HCT116 (cell line): ENCODE measurements at places on chromosomes 3 and 15. TPM values are rescaled to one million over a fixed set of nuclear protein-coding genes. Genes with fewer than 3 reads are reported as not detected.

DNA sequence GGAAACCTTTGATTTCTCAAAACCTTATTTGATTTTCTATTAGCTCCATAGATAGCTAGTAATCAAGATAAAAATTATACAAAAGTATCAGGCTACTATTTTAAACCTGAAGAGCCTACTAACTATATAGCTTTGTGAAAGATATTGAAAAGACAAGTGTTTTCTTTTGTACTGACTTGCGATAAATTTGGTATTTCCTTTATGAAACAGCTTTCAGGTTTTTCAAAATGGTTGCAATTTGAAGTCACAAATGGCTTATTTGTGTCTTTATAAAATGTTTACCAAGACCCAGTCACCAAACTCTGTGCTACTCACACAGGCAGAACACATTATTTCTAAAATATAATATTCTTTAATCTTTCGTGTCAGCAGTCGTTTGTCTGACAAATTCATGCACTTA is 167.5 kb upstream of the ALCAM start:
- DNase-seq: no peak
- H3K4me1 ChIP-seq: no peaks in the 10 kb centered on the region
- H3K27ac ChIP-seq: no peak overlapping the region
- H3K36me3 ChIP-seq: no peaks in the 10 kb centered on the region
- H3K27me3 ChIP-seq: no peaks in the 10 kb centered on the region

Gene MYRIP
- 0.44 TPM for total RNA-seq

Gene CFAP20DC
- total RNA-seq: 2.9 TPM

- no peaks in the 10 kb centered on the region for H3K4me1 ChIP-seq
- no peak for DNase-seq
- no peak overlapping the region for H3K4me3 ChIP-seq
- H3K27me3 ChIP-seq: no peaks in the 10 kb centered on the region
Observed at GRCh38 chr3:118729546-118729945, 305.1 kb downstream of the IGSF11 start.

- H3K27me3 ChIP-seq: no peaks in the 10 kb centered on the region
- no peak overlapping the region for H3K4me3 ChIP-seq
- no peak overlapping the region for H3K27ac ChIP-seq
- no peak for DNase-seq
Observed at GRCh38 chr15:83283813-83284558, 478 bp downstream of the BNC1 start.

Gene PRSS50
- total RNA-seq: not detected

Gene MNS1
- total RNA-seq: 1.9 TPM

- no peaks in the 10 kb centered on the region for H3K36me3 ChIP-seq
- no peak for DNase-seq
Observed at GRCh38 chr3:156847752-156848448, 21.7 kb downstream of the LEKR1 start.

DNA sequence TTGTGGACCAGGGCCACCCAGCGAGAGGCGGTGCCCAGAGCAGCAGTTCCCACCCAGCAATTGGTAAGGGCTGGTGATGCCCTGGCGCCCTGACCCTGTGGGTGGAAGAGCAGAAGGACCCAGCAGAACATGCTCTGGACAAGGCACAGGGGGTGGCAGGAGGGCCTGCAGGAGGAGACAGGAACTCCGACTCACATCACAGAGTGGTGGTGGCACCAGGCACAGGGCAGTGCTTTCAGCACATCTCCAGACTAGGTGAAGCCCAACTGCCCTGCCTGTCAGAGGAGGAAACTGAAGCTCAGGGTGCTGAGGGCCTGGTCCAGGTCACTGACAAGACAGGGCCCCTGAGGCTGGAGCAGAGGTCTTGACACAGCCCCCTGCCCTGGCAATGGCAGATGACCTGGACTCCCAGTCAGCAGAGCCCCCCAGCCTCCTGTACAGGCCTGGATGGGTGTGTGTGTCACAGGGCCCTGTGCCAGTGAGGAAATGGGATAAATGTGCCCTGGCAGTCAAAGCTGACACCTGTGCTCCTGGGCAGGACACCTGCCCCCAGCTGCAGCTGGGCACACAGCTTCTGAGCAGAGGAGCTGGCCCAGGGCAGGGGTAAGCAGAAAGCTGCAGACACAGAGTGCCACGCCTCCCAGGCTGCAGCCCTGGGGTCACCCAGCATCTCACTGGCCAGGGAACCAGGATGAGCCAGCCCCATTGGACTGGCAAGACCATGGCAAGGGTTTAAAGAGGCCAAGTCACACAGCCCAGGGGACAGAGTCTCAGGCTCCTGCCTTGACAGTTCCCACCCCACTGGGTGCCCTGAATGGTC is 11.4 kb downstream of the KLF15 start:
- DNase-seq: no peak
- no peak overlapping the region for H3K27ac ChIP-seq
- H3K4me1 ChIP-seq: no peaks in the 10 kb centered on the region
- no peaks in the 10 kb centered on the region for H3K27me3 ChIP-seq
- no peak overlapping the region for H3K4me3 ChIP-seq

DNA sequence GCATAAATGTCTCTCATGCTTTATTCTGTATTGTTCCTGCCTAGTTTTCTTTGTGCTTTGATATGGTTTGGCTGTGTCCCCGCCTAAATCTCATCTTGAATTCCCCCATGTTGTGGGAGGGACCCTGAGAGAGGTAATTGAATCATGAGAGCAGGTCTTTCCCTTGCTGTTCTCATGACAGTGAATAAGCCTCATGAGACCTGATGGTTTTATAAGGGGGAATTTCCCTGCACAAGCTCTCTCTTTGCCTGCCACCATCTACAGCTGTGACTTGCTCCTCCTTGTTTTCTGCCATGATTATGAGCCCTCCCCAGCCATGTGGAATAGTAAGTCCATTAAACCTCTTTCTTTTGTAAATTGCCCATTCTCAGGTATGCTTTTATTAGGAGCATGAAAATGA is 1596.6 kb downstream of the SI start:
- H3K4me1 ChIP-seq: no peaks in the 10 kb centered on the region
- H3K36me3 ChIP-seq: no peaks in the 10 kb centered on the region
- no peaks in the 10 kb centered on the region for H3K27me3 ChIP-seq
- H3K4me3 ChIP-seq: no peak overlapping the region
- DNase-seq: no peak

Gene TRIM42
- total RNA-seq: not detected

- no peak overlapping the region for H3K27ac ChIP-seq
- H3K4me3 ChIP-seq: no peak overlapping the region
- no peak for DNase-seq
- H3K4me1 ChIP-seq: no peaks in the 10 kb centered on the region
- H3K27me3 ChIP-seq: peaks cover 9% of the 10 kb centered on the region
Observed at GRCh38 chr3:40930756-40931155, 268.5 kb upstream of the CTNNB1 start.

DNA sequence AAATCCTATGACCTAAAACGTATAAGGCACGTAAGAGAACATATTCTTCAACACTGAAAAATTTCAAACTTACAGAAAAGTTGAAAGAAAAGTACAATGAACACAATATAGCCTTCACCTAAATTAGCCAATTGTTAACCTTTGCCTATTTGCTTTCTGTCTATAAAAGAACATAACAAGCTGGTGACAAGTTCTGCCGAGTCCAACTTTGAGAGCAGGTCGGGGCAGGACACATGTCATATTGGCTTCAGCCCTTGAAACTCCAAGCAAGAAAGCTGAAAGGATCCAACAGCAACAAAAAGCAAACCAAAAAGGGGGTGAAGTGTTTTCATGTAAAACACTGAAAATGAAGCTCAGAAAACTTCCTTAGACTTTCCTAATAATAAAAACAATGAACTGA is 59.1 kb downstream of the TBC1D2B start:
- H3K4me3 ChIP-seq: no peak overlapping the region
- H3K36me3 ChIP-seq: peaks cover 5% of the 10 kb centered on the region; the same call in 1 of the 2 replicates
- no peak for DNase-seq
- no peaks in the 10 kb centered on the region for H3K27me3 ChIP-seq
- H3K4me1 ChIP-seq: no peaks in the 10 kb centered on the region

- H3K27ac ChIP-seq: no peak overlapping the region
- H3K4me3 ChIP-seq: no peak overlapping the region
- no peaks in the 10 kb centered on the region for H3K4me1 ChIP-seq
- H3K36me3 ChIP-seq: peaks cover 5% of the 10 kb centered on the region; the same call in 1 of the 2 replicates
- H3K27me3 ChIP-seq: no peaks in the 10 kb centered on the region
- DNase-seq: no peak
Observed at GRCh38 chr15:22966321-22967083, 13.7 kb downstream of the CYFIP1 start.

DNA sequence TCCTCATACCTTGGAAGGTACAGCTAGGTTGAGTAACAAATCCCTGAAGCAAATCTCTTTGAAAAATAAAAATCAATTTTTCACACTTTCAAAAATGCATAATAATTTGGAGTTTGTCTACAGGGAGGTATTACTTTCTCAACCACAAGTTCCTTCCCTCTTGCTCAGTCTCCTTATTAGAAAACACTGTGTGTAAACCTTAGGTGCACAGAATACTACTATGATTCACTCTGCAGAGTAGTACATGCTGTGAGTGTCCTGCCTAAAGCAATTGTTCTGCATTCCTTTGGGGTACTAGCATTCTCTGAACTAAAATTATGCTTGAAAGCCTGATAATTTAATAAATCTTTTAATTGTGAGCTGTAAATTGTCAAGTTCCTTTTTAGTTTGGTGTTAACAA is 115.9 kb upstream of the EPHA3 start:
- H3K4me1 ChIP-seq: no peaks in the 10 kb centered on the region
- DNase-seq: no peak
- H3K4me3 ChIP-seq: no peak overlapping the region
- no peak overlapping the region for H3K27ac ChIP-seq

DNA sequence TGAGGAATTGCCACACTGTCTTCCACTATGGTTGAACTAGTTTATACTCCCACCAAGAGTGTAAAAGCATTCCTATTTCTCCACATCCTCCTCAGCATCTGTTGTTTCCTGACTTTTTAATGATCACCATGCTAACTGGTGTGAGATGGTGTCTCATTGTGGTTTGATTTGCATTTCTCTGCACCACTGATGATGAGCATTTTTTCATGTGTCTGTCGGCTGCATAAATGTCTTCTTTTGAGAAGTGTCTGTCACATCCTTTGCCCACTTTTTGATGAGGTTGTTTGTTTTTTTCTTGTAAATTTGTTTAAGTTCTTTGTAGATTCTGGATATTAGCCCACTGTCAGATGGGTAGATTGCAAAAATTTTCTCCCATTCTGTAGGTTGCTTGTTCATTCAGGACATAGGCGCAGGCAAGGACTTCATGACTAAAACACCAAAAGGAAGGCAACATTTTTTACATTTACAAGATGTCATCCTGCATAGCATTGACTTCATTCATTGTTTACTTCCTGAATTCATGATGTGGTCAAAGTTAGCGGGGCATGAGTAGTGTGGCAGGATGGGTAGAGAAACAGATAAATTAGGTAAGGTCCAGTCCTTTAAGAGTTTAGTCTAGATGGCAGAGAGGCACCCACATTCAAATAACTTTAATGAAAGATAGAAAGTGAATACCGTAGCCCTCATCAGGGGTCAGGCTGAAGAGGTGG is 45.1 kb upstream of the LPP start:
- no peak overlapping the region for H3K4me3 ChIP-seq
- no peaks in the 10 kb centered on the region; the same call in 1 of the 2 replicates for H3K27me3 ChIP-seq
- no peaks in the 10 kb centered on the region for H3K36me3 ChIP-seq
- H3K27ac ChIP-seq: no peak overlapping the region
- no peaks in the 10 kb centered on the region for H3K4me1 ChIP-seq

DNA sequence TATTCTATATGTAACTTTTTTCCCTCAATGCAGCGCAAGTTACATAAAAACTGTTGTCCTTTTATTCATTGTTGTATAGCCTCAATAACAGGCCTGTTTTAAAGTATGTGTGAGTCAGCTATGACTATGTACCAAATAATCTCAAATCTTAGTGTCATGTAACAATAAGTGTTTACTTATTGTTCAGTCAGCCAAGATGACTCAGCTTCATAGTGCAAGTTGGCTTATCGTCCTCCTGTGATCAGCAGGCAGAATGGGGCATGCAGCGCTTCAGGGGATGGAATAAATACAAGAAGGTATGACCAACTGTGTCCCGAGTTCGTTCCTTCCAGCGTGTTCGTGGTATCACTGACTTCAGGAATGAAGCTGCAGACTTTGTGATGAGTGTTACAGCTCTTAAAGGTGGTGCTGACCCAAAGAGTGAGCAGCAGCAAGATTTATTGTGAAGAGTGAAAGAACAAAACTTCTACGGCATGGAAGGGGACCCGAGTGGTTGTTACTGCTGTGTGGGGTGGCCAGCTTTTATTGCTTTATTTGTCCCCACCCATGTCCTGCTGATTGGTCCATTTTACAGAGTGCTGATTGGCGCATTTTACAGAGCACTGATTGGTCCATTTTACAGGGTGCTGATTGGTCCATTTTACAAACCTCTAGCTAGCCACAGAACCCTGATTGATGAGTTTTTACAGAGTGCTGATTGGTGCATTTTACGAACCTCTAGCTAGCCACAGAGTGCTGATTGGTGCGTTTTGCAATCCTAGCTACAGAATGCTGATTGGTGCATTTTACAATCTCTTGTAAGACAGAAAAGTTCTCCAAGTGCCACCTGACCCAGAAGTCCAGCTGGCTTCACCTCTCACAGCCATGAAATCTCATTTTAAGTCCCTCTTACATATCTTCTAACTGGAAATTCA is 1016.0 kb downstream of the MCTP2 start:
- no peaks in the 10 kb centered on the region for H3K36me3 ChIP-seq
- peak; percentile 92 for DNase-seq
- no peaks in the 10 kb centered on the region for H3K27me3 ChIP-seq
- peak overlapping the region; percentile 43 for H3K27ac ChIP-seq
- H3K4me3 ChIP-seq: no peak overlapping the region
- H3K4me1 ChIP-seq: peaks cover 7% of the 10 kb centered on the region

- H3K4me3 ChIP-seq: no peak overlapping the region
- H3K27ac ChIP-seq: no peak overlapping the region
- no peaks in the 10 kb centered on the region for H3K27me3 ChIP-seq
- peaks cover 10% of the 10 kb centered on the region; the same call in 1 of the 2 replicates for H3K4me1 ChIP-seq
Observed at GRCh38 chr15:73901126-73901810, 25.0 kb upstream of the LOXL1 start.

DNA sequence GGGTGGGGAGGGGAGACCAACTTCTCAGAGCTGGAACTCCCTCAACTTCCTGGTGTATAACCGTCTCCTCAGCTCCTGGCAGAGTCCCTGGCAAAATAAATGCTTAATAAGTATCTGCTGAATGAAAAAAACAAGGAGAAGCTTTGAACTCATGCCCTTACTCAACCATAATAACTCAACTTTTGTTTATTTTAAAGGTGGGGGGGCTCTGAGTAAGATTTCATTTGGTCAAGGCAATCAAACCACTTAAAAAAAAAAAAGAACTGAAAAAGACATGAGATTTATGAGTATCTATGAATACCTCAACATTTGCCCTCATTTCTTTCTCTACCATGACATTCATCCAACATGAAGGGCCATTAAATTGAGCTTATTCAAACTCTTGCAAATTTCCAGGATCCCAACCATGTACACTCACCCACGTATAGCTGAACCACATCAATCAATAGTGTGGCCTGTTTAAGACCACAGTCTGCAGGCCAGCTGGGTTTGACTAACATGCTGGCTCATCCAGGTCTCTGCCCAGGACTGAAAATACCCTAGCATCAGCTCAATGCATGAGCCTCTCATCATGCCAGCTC is 157.9 kb downstream of the FOXP1 start:
- no peak overlapping the region for H3K4me3 ChIP-seq
- H3K36me3 ChIP-seq: no peaks in the 10 kb centered on the region
- H3K27me3 ChIP-seq: no peaks in the 10 kb centered on the region
- no peaks in the 10 kb centered on the region for H3K4me1 ChIP-seq
- H3K27ac ChIP-seq: no peak overlapping the region
- DNase-seq: no peak

Gene KBTBD13
- not detected for total RNA-seq

Gene TMEM158
- 25.8 TPM for total RNA-seq

GRCh38 chr3:14175383-14176037 is 2.9 kb downstream of the XPC start:
- no peak overlapping the region for H3K4me3 ChIP-seq
- peaks cover 14% of the 10 kb centered on the region for H3K4me1 ChIP-seq
- no peaks in the 10 kb centered on the region for H3K27me3 ChIP-seq

Gene SPATA12
- total RNA-seq: 0.22 TPM
